ENCODE measurements at places on chromosomes 6 and 20.

- no peak for DNase-seq
Observed at GRCh38 chr6:1630212-1630770, 20.6 kb downstream of the FOXC1 start.

DNA sequence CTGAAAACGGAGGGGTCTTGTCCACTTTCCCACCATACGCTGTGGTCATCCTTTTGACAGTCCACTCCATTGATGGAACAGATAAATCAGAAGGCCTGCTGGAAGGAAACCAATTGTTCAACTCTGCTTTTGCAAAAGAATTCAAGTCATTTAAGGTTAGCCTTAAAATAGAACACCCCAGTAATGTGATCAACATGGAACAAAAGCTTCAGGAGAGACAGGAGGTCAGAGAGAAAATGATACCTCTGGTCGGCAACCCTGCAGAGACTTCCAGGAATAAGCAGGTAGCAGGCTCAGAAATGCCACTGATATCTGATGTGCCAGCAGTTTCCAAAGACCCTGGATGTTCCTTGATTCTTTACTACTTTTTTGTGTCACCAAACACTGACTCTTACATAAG lies 39.6 kb upstream of the SHLD1 start:
- no peak for DNase-seq

DNA sequence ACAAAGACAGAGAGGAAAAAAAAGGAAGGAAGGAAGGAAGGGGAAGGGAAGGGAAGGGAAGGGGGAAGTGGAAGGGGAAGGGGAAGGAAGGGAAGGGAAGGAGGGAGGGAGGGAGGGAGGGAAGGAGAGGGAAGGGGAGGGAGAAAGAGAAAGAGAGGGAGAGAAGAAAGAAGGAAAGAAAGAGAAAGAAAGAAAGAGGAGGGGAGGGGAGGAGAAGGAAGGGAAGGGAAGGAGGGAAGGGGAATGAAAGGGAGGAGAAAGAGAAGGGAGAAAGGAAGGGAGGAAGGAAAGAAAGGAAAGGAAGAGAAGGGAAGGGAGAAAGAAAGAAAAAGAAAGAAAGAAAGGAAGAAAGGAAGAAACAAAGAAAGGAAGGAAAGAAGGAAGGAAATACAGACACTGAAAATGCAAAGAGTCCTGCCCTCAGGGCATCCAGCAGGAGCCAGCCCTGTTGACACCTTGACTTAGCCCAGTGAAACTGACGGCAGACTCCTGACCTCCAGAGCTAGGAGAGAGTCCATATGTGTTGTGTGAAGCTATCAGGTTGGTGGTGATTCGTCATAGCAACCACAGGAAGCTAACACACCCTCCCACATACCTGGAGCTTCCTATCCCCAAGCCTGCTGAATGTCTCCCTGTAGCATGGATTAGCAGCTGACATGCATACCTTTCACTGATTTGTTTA lies 58.7 kb upstream of the SULF2 start:
- no peak for DNase-seq

- no peak for DNase-seq
Observed at GRCh38 chr20:56625837-56626236, 3.3 kb upstream of the TFAP2C start.

- DNase-seq: no peak
Observed at GRCh38 chr6:85451565-85452306, 1.9 kb downstream of the NT5E start.

DNA sequence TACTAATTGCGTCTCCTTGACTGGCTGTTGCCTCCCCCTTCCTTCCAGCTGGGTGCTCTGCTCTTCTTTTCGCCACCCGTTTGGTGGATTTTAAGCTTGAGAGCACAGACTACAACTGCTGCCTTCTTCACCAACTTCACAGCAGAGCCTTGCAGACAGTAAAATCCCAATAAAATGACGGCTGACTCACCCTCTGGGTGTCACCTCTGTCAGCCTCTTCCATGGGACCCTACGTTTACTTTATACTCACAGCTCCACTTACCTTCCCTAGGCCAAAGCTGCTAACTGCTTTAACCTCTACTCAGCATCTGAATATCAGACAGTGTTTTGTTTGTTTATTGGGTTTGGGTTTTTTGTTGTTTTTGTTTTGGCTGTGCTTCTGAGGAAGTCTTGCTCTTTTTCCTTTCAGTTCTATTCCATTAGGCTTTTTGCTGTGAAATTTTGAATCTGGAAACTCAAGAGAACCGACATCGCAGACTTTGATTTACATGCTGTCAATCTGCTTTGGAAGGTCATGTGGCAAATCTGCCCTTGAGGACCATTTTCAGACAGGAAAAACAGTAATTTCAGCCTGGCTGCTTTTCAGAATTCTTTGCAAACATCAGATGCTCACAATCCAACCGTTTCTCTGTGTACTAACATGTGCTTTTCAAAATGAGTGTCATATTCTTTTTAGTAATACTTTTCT lies 2.4 kb downstream of the AGPAT4 start:
- DNase-seq: no peak

- no peak for DNase-seq
Observed at GRCh38 chr20:44011251-44011940, 96.7 kb downstream of the TOX2 start.

DNA sequence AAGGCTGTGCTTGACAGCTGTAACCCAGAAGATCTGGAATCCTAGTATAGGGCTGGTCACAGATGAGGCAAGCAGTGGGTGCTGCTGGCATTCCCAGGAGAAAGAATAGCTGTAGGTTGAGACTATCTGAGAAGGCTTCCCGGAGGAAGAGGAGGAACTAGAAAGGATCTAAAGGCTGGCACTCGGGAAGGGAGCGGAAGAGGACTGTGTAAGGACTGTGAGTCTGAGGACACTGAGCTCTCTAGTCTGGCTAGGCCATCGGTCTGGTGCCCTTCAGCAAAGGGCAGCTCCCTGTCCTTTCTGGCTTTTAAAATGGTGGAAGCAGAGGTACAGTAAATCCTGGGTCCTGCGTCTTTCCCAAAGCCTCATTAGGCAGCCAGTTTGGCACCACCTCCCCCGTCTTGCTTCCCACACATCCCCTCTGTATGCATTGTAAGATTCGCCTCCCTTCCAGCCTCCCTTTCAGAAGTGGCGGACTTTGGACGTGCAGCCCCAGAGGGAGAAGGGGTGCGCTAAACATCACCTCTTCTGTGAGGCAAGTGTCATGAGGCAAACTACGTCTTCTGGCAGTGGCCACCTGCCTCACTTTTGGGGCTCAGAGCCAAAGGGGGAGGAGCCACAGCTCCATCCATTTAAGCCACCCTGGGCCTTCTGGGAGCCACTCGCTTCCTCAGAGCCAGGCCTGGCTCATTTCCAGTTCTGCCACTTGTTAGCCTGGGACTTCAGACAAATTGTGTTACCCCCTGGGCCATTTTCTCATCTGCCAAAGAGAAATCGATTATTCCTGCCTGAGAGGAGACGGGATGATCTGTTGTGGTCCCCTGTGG lies 8.6 kb downstream of the SNPH start:
- no peak for DNase-seq

DNA sequence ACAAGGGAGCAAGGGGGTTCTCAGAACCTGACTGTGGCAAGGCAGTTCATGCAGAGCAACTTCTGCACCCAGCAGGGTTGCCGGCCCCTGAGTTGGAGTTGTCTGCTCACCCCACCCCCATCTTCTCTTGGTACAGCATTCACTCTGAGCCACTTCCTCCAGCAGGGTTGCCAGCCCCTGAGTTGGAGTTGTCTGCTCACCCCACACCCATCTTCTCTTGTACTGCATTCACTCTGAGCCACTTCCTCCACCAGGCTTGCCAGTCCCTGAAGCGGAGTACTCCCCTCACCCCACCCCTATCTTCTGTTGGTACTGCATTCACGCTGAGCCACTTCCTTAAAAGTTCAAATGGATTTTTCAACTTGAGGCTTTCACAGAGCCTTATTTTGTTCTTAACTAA lies 79.7 kb upstream of the SYNDIG1 start:
- no peak for DNase-seq

DNA sequence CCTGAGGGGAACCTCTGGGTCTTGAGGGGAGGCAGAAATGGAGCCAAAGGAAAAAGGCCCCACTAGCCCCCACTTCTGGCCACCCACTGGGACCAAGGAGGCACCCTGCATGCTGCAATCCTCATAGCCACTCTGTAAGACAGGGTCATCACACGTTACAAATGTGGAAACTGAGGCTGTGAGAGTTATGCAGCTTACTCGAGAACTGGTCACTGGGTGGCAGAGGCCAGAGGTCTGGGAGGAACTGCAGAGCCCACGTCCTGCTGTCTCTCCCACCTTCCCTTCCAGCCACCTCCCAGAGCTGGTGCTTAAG lies 18.1 kb downstream of the LEMD2 start:
- no peak for DNase-seq

GRCh38 chr6:33983109-33983716 lies 162.7 kb downstream of the GRM4 start:
- no peak for DNase-seq

GRCh38 chr20:40493549-40493948 lies 195.5 kb downstream of the MAFB start:
- no peak for DNase-seq

- no peak for DNase-seq
Observed at GRCh38 chr6:130971504-130971903, 91.5 kb downstream of the EPB41L2 start.

DNA sequence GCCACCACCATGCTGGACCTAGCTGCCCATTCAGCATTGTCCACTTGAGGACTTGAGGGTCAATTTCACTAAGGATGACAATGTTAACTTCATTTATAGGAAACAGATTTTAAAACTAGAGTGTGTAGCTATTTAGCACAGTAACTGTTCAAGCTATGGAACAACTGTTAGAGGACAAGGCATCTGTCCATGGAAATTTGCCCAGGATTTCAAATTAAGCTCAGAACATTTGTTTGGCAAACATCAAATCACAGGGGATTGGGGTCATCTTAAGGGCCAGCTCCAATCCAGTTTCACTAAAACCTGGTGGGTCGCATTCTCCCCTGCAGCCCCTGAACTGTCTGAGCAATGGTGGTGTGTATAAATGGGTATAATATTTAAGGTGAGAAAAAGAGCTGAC lies 35.1 kb downstream of the PM20D2 start:
- DNase-seq: no peak

DNA sequence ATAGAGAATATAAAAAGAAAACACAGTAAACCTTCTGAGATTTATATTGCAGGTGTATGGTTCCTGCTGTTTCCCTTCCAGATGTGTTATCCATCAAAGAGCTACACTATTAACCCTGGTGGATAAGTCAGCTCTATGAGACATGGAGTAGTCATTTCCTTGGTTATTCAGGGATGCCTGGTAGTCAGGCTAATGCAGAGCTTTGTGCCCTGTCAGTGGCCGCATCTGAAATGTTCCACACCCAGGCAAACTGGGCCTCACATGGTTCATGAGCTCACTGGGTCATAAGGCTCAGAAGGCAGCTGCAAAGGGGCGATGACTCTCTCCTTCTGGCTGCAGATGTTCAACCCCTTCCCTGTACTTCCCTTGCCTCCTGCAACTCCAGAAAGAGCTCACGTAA lies 473.6 kb downstream of the EPHA7 start:
- no peak for DNase-seq

- no peak for DNase-seq
Observed at GRCh38 chr20:2178318-2179232, 76.9 kb downstream of the STK35 start.

GRCh38 chr20:50385733-50386640 lies 124.2 kb upstream of the PTPN1 start:
- no peak for DNase-seq

- DNase-seq: no peak
Observed at GRCh38 chr6:133966654-133967329, 13.8 kb downstream of the TBPL1 start.

- DNase-seq: no peak
Observed at GRCh38 chr20:49899541-49900383, 15.6 kb downstream of the SPATA2 start.

GRCh38 chr6:168937054-168937453 lies 316.6 kb downstream of the THBS2 start:
- no peak for DNase-seq

- DNase-seq: no peak
Observed at GRCh38 chr6:167501831-167502385, 177.0 kb downstream of the TTLL2 start.

GRCh38 chr6:150719099-150719766 lies 119.5 kb downstream of the PLEKHG1 start:
- DNase-seq: no peak

DNA sequence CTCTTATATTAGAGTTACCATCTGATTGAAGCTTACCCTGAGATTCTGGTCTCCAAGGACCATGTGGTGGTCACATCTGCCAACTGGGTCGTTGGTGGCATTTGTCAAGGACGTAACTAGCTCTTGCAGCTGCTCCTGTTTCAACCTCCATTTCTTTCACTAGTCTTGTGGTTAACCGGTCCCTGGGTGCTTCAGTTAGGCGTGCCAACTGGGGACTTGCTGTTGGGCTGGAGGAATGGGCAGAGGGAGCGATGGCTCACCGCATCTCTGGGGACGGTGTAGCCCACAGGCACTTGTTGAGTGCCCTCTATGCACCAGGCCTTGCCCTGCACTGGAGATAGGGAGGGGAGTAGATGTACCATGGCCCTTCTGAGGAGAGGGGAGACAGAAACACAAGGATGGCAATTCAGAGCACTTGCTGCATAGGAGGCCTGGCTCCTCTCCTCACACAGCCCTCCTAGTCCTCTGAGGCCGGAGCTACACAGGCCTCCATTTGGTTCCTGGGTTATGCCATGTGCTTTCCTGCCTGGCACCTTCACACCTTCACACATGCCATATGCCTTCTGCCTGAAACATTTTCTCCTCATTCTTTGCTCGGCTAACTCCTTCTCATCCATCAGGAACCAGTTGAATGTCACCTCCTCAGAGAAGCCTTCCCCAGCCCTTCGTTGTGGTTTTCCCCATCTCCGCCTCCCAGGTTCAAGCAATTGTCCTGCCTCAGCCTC lies 20.0 kb upstream of the ASXL1 start:
- no peak for DNase-seq

DNA sequence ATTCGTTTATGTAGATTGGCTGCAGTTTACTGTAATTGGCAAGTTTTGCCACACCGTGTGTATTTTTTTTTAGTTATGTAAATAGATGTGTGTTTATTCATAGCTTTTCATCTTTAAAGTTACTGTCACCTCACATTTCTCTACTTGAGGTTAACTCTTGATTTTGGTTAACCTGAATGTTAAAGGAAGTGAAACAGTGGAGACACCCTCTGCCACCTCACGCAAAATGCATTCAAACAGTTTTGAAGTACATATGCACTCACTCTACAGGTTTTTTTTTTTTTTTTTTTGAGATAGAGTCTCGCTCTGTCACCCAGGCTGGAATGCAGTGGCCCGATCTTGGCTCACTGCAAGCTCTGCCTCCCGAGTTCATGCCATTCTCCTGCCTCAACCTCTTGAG lies 17.7 kb downstream of the OR2A4 start:
- no peak for DNase-seq
